Fibroblast of lung (primary cell): ENCODE measurements at places on chromosomes 3 and 15. TPM values are rescaled to one million over a fixed set of nuclear protein-coding genes. Genes with fewer than 3 reads are reported as not detected.

SCN11A gene
- total RNA-seq = under 0.01 and 0.17 TPM in 2 replicates

CEMIP gene
- 324 and 946 TPM in 2 replicates for total RNA-seq

ACTL6A gene
- total RNA-seq = 41.9 and 48.6 TPM in 2 replicates

SLC24A1 gene
- total RNA-seq = 3.9 and 4.5 TPM in 2 replicates

KAT2B gene
- total RNA-seq = 7.7 and 14.7 TPM in 2 replicates

GOLGA6D gene
- under 0.01 TPM in 1 of 2 replicates, not detected in the other for total RNA-seq

MINAR1 gene
- total RNA-seq = 0.26 and 0.33 TPM in 2 replicates

GPR149 gene
- total RNA-seq = not detected in 2 replicates

IL20RB gene
- total RNA-seq = 0.51 and 3.0 TPM in 2 replicates

CYP1A1 gene
- total RNA-seq = under 0.01 TPM in 1 of 2 replicates, not detected in the other

IL5RA gene
- total RNA-seq = not detected in 2 replicates

IGF2BP2 gene
- total RNA-seq = 26.2 and 46.1 TPM in 2 replicates

AMT gene
- total RNA-seq = 0.77 and 2.6 TPM in 2 replicates

ZPLD1 gene
- total RNA-seq = 0.17 TPM in 1 of 2 replicates, not detected in the other

C3orf22 gene
- total RNA-seq = not detected in 2 replicates

GASK1A gene
- total RNA-seq = 1.8 and 5.4 TPM in 2 replicates

PLA2G4E gene
- not detected in 2 replicates for total RNA-seq

PRSS50 gene
- total RNA-seq = not detected in 2 replicates

DAZL gene
- total RNA-seq = not detected in 2 replicates

TGM5 gene
- under 0.01 TPM in 1 of 2 replicates, not detected in the other for total RNA-seq

CPA3 gene
- total RNA-seq = not detected in 2 replicates

SCG5 gene
- total RNA-seq = 39.8 and 46.2 TPM in 2 replicates

EPHA3 gene
- 0.26 and 0.99 TPM in 2 replicates for total RNA-seq

TM4SF18 gene
- not detected in 2 replicates for total RNA-seq

PXYLP1 gene
- total RNA-seq = 5.1 and 6.2 TPM in 2 replicates

FBLN2 gene
- 138 and 184 TPM in 2 replicates for total RNA-seq

AMIGO3 gene
- under 0.01 and 0.33 TPM in 2 replicates for total RNA-seq

KIF9 gene
- 1.8 and 2.8 TPM in 2 replicates for total RNA-seq

TMCC1 gene
- total RNA-seq = 14.6 and 16.8 TPM in 2 replicates

PLA1A gene
- under 0.01 and 0.26 TPM in 2 replicates for total RNA-seq

NRG4 gene
- not detected in 2 replicates for total RNA-seq

KCNMB2 gene
- total RNA-seq = 0.17 and 0.26 TPM in 2 replicates

CPLX3 gene
- total RNA-seq = not detected in 2 replicates

NR2E3 gene
- total RNA-seq = 0.77 and 1.3 TPM in 2 replicates

ISLR gene
- 14.0 and 17.7 TPM in 2 replicates for total RNA-seq

DCUN1D1 gene
- 26.6 and 27.5 TPM in 2 replicates for total RNA-seq

FBXO40 gene
- total RNA-seq = not detected in 2 replicates

STARD9 gene
- total RNA-seq = 4.4 and 8.3 TPM in 2 replicates

FEZF2 gene
- total RNA-seq = not detected in 2 replicates

COLQ gene
- 0.26 and 0.33 TPM in 2 replicates for total RNA-seq

IMPDH2 gene
- 448 and 560 TPM in 2 replicates for total RNA-seq

RNF13 gene
- 81.7 and 86.8 TPM in 2 replicates for total RNA-seq

PPP1R14D gene
- not detected in 2 replicates for total RNA-seq

SCG3 gene
- not detected in 2 replicates for total RNA-seq

PRRT3 gene
- total RNA-seq = 1.5 and 3.8 TPM in 2 replicates

ZNF860 gene
- total RNA-seq = under 0.01 and 0.50 TPM in 2 replicates

ATP1B3 gene
- total RNA-seq = 24.7 and 55.8 TPM in 2 replicates

RTP3 gene
- not detected in 2 replicates for total RNA-seq

SLC28A2 gene
- not detected in 2 replicates for total RNA-seq

MEIS2 gene
- total RNA-seq = 16.9 and 31.0 TPM in 2 replicates

LTK gene
- under 0.01 and 0.99 TPM in 2 replicates for total RNA-seq

LTF gene
- total RNA-seq = not detected in 2 replicates

NPAP1 gene
- not detected in 2 replicates for total RNA-seq

FGF7 gene
- total RNA-seq = 488 and 527 TPM in 2 replicates
